M059J (cell line): ENCODE measurements at places on chromosomes 12 and 14. TPM values are rescaled to one million over a fixed set of nuclear protein-coding genes. Genes with fewer than 3 reads are reported as not detected.

Gene OASL
- total RNA-seq, result 110 and 115 TPM in 2 replicates

Gene SMAGP
- total RNA-seq, result 15.8 and 17.8 TPM in 2 replicates

Gene IL31
- not detected in 2 replicates for total RNA-seq

Gene BEGAIN
- total RNA-seq, result 7.2 and 17.1 TPM in 2 replicates

Gene TMPRSS12
- not detected in 2 replicates for total RNA-seq
